EL (cell line): ENCODE measurements at places on chromosomes 2 and 18.
A peak's percentile ranks its signal among the peaks of the same experiment; 100 is the strongest.

GRCh38 chr2:142742371-142743214 is 134.9 kb upstream of the KYNU start:
- DNase-seq: peak; percentile 38

DNA sequence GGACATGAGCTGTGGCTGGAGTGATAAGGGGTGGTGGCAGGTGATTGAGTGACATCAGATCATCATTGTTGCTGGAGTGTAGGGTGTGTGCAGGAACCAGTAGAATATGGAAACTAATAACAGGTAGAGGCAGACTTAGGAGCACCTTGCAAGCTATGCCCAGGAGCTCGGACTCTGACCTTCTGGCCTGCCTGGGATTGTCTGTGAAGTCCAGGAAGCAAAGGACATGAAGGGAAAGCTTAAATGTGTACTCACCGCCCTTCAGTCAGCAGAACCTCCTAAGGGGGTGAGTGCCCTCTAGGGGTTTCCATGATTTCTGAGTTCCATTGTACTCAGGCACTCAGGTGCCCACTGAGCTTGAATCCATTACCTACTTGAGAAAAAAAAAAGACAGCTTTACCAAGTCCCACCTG is 104.2 kb downstream of the CRIM1 start:
- peak; percentile 67 for DNase-seq

DNA sequence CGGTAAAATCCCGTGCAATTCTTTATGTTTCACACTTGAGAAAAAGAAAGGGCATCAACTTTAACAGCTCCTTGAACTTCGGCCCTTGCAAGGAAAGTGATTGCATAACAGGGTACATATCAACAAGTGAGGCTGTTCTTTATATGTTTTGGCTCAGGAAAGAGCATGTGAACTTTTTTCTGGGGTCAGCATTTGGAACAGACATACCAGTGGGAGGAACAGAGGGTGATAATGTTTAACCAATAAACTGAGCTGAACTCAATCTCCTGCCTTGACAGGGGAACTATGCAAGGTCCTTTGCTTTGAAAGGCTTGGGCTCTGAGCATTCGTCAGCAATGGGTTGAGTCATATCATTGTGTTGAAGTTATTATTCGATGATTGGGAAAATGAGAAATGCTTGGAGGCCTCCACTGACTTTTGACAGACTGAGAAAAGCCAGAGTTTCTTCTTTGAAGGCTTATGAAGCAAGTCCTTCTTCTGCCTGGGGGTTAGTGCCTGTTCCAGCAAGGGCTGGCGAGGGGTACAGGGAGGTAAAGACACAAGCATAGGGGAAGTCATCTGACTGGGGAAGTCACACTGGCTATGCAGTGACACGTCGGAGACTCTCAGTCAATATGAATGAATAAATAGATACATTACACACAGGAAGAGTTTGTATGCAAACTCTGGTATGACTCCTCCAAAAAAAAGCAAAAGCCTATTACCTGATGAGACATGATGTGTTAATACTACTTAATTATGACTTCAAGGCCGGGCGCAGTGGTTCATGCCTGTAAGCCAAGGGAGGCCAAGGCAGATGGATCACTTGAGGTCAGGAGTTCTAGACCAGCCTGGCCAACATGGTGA is 57.2 kb downstream of the CYB5A start:
- DNase-seq: peak; percentile 51

GRCh38 chr18:5518899-5519371 is 24.9 kb downstream of the EPB41L3 start:
- no peak for DNase-seq

GRCh38 chr18:48590678-48591077 is 51.8 kb downstream of the CTIF start:
- DNase-seq: peak; percentile 94

DNA sequence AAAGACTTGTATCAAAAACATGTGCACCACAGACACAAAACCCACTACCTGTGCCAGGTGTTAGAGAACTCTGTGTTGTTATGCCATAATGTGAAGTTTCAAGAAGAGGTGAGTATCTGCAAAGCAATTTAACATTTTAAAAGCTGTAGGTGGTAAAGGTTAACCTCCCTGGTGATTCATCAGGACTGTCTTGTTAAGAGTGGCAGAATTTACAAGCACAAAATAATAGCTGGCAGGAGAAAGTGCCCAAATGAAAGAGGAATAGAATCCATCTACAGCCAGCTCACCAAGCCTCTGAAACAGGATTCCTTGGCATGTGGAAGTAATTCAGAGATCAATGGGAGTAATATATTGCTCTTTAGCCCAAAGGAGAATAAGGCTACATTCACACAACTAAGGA is 230.7 kb downstream of the AFF3 start:
- DNase-seq: peak; percentile 14

- DNase-seq: peak; percentile 21
Observed at GRCh38 chr2:233354971-233355574, 779 bp downstream of the DGKD start.

GRCh38 chr2:157540102-157540501 is 88.6 kb downstream of the ACVR1C start:
- DNase-seq: no peak

GRCh38 chr2:44181648-44182047 is 13.0 kb downstream of the PPM1B start:
- no peak for DNase-seq

- no peak for DNase-seq
Observed at GRCh38 chr2:45729753-45730512, 78.5 kb downstream of the PRKCE start.

- DNase-seq: peak; percentile 59
Observed at GRCh38 chr2:74552914-74553811, 579 bp downstream of the LOXL3 start.

DNA sequence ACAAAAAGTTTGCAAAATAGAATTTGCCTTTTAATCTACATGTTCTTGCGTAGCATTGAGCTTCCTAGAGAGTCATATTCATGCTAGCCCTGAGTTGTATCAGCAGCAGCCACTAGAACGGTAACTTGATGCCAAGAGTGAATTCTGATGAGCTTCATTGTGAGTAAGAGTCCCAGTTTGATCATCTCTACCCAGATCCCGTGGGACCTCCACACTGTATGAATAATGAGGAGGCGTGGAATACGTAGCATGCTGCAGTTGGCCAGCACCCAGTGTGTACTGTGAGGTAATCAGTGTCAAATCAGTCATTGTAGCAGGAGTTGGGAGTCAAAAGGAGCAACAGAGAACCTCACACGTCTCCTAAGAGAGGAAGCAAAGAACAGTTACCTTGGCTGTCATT is 197.9 kb downstream of the NEDD4L start:
- DNase-seq: peak; percentile 75

GRCh38 chr2:168220965-168221819 is 26.2 kb downstream of the STK39 start:
- DNase-seq: no peak

- DNase-seq: no peak
Observed at GRCh38 chr2:10222-10875, 36.0 kb downstream of the FAM110C start.

- DNase-seq: no peak
Observed at GRCh38 chr18:69944436-69944835, 3.2 kb downstream of the CD226 start.

DNA sequence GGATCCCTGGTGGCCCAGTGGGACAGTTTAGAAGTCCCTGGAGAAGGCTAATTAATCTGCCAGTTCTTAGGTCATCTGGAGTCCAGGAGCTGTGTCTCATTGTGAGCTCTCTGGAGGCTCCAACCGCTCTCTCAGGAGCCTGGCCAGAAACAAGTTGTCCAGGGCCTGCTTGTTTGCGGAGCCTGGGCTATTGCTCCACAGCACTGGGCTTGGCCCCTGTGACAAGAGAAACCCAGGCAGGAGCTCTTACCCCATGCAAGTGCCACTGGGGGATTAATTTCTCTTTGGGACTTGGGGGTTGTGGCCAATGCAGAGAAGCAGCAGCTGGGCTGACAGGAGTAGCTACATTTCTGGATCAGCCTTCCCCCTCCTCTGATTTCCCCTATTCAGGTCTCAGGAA is 24.5 kb upstream of the TNP1 start:
- no peak for DNase-seq

GRCh38 chr2:166167449-166167848 is 39.6 kb upstream of the SCN1A start:
- DNase-seq: peak; percentile 67
